ENCODE measurements at places on chromosomes 13 and 19. TPM values are rescaled to one million over a fixed set of nuclear protein-coding genes. Genes with fewer than 3 reads are reported as not detected.
A peak's percentile ranks its signal among the peaks of the same experiment; 100 is the strongest.

DNA sequence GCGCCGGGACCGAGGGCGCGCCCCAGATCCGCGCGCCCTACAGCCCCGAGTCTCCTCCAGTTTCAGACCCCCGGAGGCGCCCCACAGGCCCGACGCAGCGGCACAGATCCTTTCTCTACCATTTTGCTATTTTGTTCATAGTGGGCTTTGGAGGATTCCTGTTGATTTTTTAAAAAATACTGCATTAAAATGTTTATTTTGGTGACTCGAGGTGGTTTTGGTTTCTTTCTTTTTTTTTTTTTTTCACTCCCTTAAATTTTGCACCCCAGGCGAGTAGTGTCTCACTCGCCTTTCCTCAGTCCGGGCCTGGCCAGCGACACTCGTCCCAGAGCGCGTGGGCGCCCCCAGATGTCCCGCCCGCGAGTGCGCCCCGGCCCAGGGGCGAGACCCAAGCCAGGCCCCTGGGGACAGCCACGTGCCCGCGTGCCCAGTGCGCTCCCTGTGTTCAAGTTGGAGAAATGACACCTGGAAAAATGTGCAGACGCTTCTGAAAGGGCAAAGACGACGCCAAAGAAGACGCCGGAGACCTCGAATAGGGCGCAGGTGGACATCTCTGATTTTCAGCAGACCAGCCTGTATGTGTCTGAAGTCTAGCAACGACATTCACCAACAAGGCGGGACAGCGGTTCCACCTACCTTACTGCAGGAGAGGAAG is 471 bp upstream of the INSR start:
- H3K36me3 ChIP-seq = no peaks in the 10 kb centered on the region
- peak overlapping the region; percentile 89 for H3K27ac ChIP-seq
- peaks cover 21% of the 10 kb centered on the region for H3K4me1 ChIP-seq
- no peaks in the 10 kb centered on the region for H3K27me3 ChIP-seq

- no peak overlapping the region for H3K4me3 ChIP-seq
- H3K27me3 ChIP-seq = no peaks in the 10 kb centered on the region
- H3K36me3 ChIP-seq = no peaks in the 10 kb centered on the region
Observed at GRCh38 chr13:23988546-23989122, 91.3 kb upstream of the C1QTNF9B start.

DNA sequence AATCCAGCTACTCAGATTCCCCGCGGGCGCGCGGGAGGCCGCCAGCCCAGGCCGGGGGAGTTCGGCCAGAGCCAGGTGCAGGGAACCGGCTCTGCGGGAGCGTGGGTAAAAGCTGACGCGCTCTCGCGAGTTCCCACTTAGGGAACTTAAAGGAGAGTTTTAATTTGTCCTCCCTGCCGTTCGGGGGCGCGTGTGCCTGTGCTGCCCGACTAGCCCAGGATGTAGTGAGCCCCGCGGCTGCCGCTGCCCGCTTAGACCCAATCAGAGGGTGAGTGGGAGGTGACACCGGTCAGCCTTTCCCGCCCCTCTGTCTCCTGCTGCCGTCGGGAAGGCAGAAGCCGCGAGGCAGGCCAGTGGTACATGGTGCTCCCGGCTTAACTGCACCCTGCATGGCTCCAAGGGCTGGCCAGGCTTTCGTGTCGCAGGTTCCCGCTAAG is 36.0 kb upstream of the NEK3 start:
- H3K27me3 ChIP-seq = no peaks in the 10 kb centered on the region
- H3K4me1 ChIP-seq = no peaks in the 10 kb centered on the region
- peak; percentile 82 for DNase-seq

- H3K4me1 ChIP-seq = no peaks in the 10 kb centered on the region
- no peak overlapping the region for H3K4me3 ChIP-seq
- H3K27me3 ChIP-seq = no peaks in the 10 kb centered on the region
- no peaks in the 10 kb centered on the region for H3K36me3 ChIP-seq
- no peak for DNase-seq
Observed at GRCh38 chr19:6297202-6297601, 17.4 kb upstream of the MLLT1 start.

GRCh38 chr13:40336228-40337221 is 329.9 kb downstream of the FOXO1 start:
- no peaks in the 10 kb centered on the region for H3K36me3 ChIP-seq
- H3K27me3 ChIP-seq = no peaks in the 10 kb centered on the region
- no peak overlapping the region for H3K27ac ChIP-seq
- no peak overlapping the region for H3K4me3 ChIP-seq
- peaks cover 5% of the 10 kb centered on the region for H3K4me1 ChIP-seq
- DNase-seq = no peak

DNASE2 gene
- 10.5 TPM for polyA plus RNA-seq

PDX1 gene
- not detected for polyA plus RNA-seq

DNA sequence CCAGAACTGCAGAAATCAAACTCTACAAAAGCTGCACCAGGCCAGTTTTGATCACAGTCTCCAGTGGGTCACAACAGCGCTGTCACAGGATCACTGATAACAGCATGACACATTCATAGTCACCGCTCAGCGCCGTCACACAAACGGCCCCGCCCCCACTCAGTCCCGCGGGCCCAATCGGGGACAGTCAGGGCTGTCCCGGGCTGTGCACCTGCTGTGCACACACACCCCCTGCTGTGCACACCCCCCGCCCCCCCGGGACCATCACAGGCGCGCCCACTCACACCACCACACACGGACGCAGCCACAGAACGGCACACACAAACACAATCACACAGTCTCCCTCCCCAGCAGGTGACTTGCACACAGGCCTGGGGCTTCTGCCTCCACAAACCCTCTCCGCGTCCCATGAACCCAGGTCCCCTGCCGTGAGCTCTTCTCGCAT is 435 bp upstream of the ZNF382 start:
- DNase-seq = peak; percentile 66
- H3K4me1 ChIP-seq = peaks cover 21% of the 10 kb centered on the region
- H3K36me3 ChIP-seq = no peaks in the 10 kb centered on the region
- peak overlapping the region; percentile 89 for H3K27ac ChIP-seq

DNA sequence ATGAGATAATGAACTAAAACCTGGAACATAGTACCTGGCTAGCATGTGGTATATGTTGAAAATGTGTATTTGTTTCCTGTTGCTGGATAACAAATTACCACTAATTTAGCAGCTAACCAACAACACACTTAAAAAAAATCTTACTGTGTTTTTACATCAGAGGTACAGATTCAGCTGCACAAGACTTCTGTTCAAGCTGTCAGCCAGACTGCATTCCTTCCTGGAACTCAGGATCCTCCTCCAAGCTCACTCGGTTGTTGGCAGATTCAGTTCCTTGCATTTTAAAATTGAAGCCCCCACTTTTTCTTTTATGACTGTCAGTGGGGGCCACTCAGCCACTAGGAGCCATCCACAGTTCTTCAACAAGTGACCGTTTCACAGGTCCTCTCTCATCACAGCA is 246.9 kb upstream of the DACH1 start:
- no peaks in the 10 kb centered on the region for H3K4me1 ChIP-seq
- H3K27ac ChIP-seq = no peak overlapping the region
- H3K4me3 ChIP-seq = no peak overlapping the region
- H3K36me3 ChIP-seq = no peaks in the 10 kb centered on the region
- DNase-seq = no peak

GRCh38 chr19:55158848-55159749 is 1.6 kb upstream of the TNNI3 start:
- H3K36me3 ChIP-seq = peaks cover 7% of the 10 kb centered on the region
- H3K4me3 ChIP-seq = no peak overlapping the region
- DNase-seq = peak; percentile 84
- peak overlapping the region; percentile 50 for H3K27ac ChIP-seq
- H3K4me1 ChIP-seq = peaks cover 33% of the 10 kb centered on the region
- peaks cover 72% of the 10 kb centered on the region for H3K27me3 ChIP-seq

GRCh38 chr13:44142540-44142867 is 231.1 kb upstream of the SERP2 start:
- H3K4me1 ChIP-seq = peaks cover 10% of the 10 kb centered on the region
- no peak for DNase-seq
- no peaks in the 10 kb centered on the region for H3K36me3 ChIP-seq
- H3K4me3 ChIP-seq = peak overlapping the region; percentile 57
- H3K27me3 ChIP-seq = no peaks in the 10 kb centered on the region

DNA sequence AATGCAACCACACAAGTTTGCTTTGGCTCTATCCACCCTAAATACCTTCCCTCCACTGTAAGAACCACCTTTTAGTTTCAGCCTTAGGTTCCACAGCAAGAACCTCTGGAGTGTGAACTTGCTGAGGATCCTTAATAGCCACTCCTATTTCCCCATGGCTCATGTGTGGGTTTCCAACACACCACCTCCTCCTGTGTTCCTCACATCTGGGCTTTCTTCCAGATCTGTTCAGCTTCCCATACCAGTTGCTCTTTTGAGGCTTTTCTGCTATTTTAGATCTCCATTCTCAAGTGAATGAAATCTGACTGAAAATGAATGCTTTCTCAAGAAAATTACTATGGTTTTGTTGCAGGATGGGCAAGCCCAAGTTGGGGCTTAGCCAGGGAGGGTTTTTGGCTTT is 104.8 kb upstream of the MIR17HG start:
- H3K4me3 ChIP-seq = no peak overlapping the region
- no peak for DNase-seq
- H3K27ac ChIP-seq = no peak overlapping the region
- H3K36me3 ChIP-seq = no peaks in the 10 kb centered on the region

GRCh38 chr19:13963603-13964105 is 11.3 kb downstream of the DCAF15 start:
- peaks cover 57% of the 10 kb centered on the region for H3K36me3 ChIP-seq
- no peaks in the 10 kb centered on the region for H3K27me3 ChIP-seq
- DNase-seq = no peak
- no peaks in the 10 kb centered on the region for H3K4me1 ChIP-seq
- H3K4me3 ChIP-seq = no peak overlapping the region
- H3K27ac ChIP-seq = no peak overlapping the region

DNA sequence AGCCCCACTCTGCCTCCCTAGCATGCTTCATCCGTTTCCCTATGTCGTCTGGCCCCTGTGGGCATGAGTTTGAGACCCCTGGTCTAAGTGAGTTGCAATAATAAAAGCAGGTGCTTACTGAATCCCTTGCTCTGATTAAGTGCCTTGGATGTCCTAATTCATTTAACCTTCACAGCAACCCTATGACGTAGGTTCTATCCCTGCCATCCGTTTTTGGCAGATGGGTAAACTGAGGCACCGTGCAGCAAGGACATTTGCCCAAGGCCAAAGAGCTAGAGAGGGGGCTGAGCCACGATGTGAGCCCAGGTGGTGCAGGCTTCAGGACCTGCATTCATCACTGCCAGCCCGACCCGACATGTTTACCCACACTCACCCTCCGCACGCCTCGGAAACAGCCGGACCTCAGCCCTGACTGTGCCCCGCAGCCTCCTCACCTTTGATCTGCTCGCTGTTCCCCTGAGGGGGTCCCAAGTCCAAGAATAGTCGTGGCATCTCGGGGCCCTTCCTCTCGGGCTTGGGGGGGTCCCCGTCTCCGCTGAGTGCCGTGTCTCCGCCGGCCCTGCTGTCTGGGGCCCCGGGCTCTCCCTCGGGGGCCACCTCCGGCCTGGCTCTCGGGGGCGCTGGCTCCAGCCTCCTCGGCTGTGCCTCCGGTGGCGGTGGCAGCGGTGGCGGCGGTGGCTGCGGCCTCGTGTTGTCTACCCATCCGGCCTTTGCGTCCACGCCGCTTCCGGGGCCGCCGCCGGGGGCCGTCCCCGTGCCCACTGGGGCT is 14.5 kb downstream of the LMTK3 start:
- no peak overlapping the region for H3K27ac ChIP-seq
- H3K36me3 ChIP-seq = no peaks in the 10 kb centered on the region
- H3K4me1 ChIP-seq = peaks cover 33% of the 10 kb centered on the region
- H3K4me3 ChIP-seq = peak overlapping the region; percentile 31
- H3K27me3 ChIP-seq = peaks cover 50% of the 10 kb centered on the region

GRCh38 chr13:20378721-20379120 is 146.6 kb upstream of the GJB6 start:
- no peak overlapping the region for H3K27ac ChIP-seq
- no peaks in the 10 kb centered on the region for H3K36me3 ChIP-seq
- no peak for DNase-seq
- no peak overlapping the region for H3K4me3 ChIP-seq
- H3K27me3 ChIP-seq = no peaks in the 10 kb centered on the region
- no peaks in the 10 kb centered on the region for H3K4me1 ChIP-seq

EBI3 gene
- polyA plus RNA-seq = 0.73 TPM

- H3K4me3 ChIP-seq = no peak overlapping the region
- H3K27ac ChIP-seq = no peak overlapping the region
- H3K36me3 ChIP-seq = no peaks in the 10 kb centered on the region
Observed at GRCh38 chr13:66509175-66509574, 721.0 kb downstream of the PCDH9 start.

ZNF667 gene
- polyA plus RNA-seq = 6.9 TPM

- no peaks in the 10 kb centered on the region for H3K27me3 ChIP-seq
- H3K36me3 ChIP-seq = no peaks in the 10 kb centered on the region
- no peak overlapping the region for H3K4me3 ChIP-seq
- no peaks in the 10 kb centered on the region for H3K4me1 ChIP-seq
- no peak overlapping the region for H3K27ac ChIP-seq
Observed at GRCh38 chr13:78719367-78719766, 60.4 kb upstream of the OBI1 start.

- no peaks in the 10 kb centered on the region for H3K27me3 ChIP-seq
- no peak overlapping the region for H3K27ac ChIP-seq
- DNase-seq = no peak
- H3K36me3 ChIP-seq = no peaks in the 10 kb centered on the region
Observed at GRCh38 chr13:83085186-83085900, 796.9 kb downstream of the SLITRK1 start.

GRCh38 chr19:19356500-19356899 is 35.9 kb downstream of the MAU2 start:
- H3K36me3 ChIP-seq = peaks cover 44% of the 10 kb centered on the region
- no peaks in the 10 kb centered on the region for H3K4me1 ChIP-seq
- DNase-seq = no peak
- no peaks in the 10 kb centered on the region for H3K27me3 ChIP-seq
- H3K4me3 ChIP-seq = no peak overlapping the region

- H3K27ac ChIP-seq = no peak overlapping the region
- H3K36me3 ChIP-seq = peaks cover 24% of the 10 kb centered on the region
- H3K27me3 ChIP-seq = no peaks in the 10 kb centered on the region
- H3K4me3 ChIP-seq = no peak overlapping the region
- DNase-seq = no peak
Observed at GRCh38 chr13:98026457-98026857, 73.0 kb downstream of the IPO5 start.

- no peak overlapping the region for H3K4me3 ChIP-seq
- H3K4me1 ChIP-seq = peaks cover 16% of the 10 kb centered on the region
- H3K27me3 ChIP-seq = peaks cover 82% of the 10 kb centered on the region
- no peak for DNase-seq
- H3K36me3 ChIP-seq = no peaks in the 10 kb centered on the region
Observed at GRCh38 chr19:1750343-1751021, 2.8 kb upstream of the ONECUT3 start.

GRCh38 chr19:10190026-10190425 is 4.7 kb downstream of the DNMT1 start:
- DNase-seq = no peak
- H3K27ac ChIP-seq = no peak overlapping the region
- peaks cover 38% of the 10 kb centered on the region for H3K36me3 ChIP-seq

- H3K27ac ChIP-seq = no peak overlapping the region
- H3K4me1 ChIP-seq = no peaks in the 10 kb centered on the region
- H3K4me3 ChIP-seq = no peak overlapping the region
- H3K36me3 ChIP-seq = no peaks in the 10 kb centered on the region
- no peak for DNase-seq
- H3K27me3 ChIP-seq = peaks cover 3% of the 10 kb centered on the region
Observed at GRCh38 chr13:45718063-45718462, 15.9 kb downstream of the CBY2 start.

Measured in heart right ventricle (tissue), 16 donors.